Suppressor macrophage (primary cell): ENCODE measurements at places on chromosomes 6 and 20.

- DNase-seq, result peak; percentile 33
Measured at GRCh38 chr6:45571159-45571558, 193.4 kb upstream of the SUPT3H start.

DNA sequence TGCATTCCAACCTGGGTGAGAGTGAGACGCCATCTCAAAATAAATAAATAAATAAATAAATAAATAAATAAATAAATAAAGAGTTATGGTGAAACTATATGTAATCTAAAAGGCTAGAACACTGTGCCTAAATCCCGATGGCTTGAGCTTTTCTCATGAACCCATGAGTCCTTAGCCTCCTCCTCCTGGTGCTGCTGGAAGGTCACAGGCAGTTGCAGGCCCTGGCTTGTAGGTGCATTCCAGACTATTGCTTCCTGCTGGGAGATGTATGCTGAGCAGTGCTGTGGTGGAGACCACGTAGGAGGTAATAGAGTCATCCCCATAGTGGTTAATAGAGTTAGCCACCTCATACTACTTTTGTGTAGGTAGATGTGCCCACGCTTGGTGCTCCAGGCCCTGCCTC, 12.5 kb downstream of the PTK7 start:
- no peak for DNase-seq

DNA sequence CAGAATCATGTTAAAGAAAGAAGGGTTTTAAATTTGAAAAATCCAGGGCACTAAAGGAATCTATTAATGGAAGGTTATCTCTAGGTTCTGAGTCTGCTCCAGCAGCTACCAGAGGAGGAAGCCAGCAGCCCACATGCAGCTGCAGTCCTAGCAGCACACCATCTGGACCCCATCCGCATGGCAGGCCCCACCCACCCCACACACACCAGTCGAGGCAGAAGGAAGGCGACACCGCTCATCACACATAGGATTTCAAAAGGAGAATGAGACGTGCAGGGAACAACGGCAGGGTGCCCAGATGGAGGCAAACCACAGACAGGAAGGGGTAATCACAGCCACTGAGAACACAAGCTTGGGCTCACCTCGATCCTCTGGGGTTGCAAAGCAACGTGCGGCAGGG, 78.9 kb downstream of the GINS1 start:
- DNase-seq, result peak; percentile 54

GRCh38 chr20:37943501-37944455, 40.9 kb downstream of the VSTM2L start:
- DNase-seq, result no peak

DNA sequence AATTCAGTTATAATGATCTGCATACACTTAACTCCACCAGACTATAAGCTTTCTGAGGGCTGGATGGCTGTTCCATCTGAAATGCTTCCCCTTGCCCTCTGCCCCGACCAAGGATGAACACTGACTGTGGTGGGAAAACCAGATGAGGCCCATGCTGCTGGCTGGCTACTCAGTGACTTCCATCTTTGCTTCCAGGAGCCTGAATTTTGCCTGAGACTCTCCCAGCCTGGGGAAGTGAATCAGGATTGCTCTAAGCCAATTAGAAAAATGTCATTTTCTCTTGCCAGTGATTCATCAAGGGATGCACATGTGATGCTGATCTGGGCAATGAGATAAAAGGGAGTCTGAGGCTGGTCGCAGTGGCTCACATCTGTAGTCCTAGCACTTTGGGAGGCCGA, 1.7 kb upstream of the TOMM34 start:
- no peak for DNase-seq

- peak; percentile 1 for DNase-seq
Measured at GRCh38 chr6:140774080-140774505, 1358.6 kb upstream of the GJE1 start.

DNA sequence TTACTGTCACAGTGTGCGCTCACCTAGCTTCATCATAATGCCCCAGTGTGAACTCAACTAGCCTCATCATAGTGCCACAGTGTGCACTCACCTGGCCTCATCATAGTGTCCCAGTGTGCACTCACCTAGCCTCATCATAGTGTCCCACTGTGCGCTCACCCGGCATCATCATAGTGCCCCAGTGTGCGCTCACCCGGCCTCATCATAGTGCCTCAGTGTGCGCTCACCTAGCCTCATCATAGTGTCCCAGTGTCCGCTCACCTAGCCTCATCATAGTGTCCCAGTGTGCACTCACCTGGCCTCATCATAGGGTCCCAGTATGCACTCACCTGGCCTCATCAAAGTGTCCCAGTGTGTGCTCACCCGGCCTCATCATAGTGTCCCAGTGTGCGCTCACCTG, 10.6 kb downstream of the TMEM242 start:
- DNase-seq, result no peak
